Esophagus squamous epithelium (tissue), 5 donors: ENCODE measurements at places on chromosomes 2 and 18.

- DNase-seq: no peak
These were observed 208.8 kb upstream of the SALL3 start for GRCh38 chr18:78770823-78771139.

- DNase-seq: no peak
These were observed 6.7 kb upstream of the SEC11C start for GRCh38 chr18:59132810-59133465.

- no peak for DNase-seq
These were observed 151.4 kb upstream of the EPAS1 start for GRCh38 chr2:46145840-46146239.

GRCh38 chr2:126656431-126657147 is 631 bp downstream of the GYPC start:
- no peak for DNase-seq

- DNase-seq: no peak
These were observed 1.6 kb downstream of the OSR1 start for GRCh38 chr2:19356545-19357401.

DNA sequence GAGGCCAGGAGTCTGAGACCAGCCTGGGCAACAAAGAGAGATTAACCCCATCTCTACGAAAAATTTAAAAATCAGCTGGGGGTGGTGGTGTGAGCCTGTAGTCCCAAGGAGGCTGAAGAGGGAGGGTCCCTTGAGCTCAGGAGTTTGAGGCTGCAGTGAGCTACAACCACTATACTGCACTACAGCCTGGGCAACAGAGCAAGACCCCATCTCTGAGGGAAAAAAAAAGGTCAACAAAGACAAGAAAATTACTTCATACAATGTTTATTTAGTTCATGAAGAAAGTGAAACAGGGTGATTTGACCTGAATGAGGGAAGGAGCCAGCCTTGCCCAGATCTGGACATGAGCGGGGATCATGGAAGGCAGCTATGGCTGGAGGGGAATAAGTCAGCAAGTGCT is 59.1 kb downstream of the TMEM163 start:
- no peak for DNase-seq

- DNase-seq: no peak
These were observed 17.9 kb upstream of the IL18R1 start for GRCh38 chr2:102337481-102338386.

DNA sequence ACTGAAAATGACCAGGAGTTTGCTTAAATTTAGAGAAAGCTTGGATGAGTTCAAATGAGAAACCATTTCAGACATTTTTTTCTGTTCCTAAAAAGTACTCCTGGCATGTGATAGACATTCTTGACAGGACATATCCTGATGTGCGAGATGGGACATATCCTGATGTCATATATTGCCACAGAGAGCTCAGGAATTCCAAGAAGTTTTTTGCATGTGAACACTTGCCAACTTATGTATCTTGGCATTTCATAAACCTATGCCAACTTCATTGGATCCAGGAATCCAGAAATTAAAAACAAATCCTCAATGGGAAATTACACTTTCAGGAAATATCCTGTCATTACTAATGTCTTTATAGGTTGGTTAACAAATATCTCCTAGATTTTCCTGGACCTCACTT is 2.9 kb upstream of the SERPINB3 start:
- DNase-seq: no peak

- DNase-seq: no peak
These were observed 181.4 kb downstream of the OSR1 start for GRCh38 chr2:19176977-19177376.

DNA sequence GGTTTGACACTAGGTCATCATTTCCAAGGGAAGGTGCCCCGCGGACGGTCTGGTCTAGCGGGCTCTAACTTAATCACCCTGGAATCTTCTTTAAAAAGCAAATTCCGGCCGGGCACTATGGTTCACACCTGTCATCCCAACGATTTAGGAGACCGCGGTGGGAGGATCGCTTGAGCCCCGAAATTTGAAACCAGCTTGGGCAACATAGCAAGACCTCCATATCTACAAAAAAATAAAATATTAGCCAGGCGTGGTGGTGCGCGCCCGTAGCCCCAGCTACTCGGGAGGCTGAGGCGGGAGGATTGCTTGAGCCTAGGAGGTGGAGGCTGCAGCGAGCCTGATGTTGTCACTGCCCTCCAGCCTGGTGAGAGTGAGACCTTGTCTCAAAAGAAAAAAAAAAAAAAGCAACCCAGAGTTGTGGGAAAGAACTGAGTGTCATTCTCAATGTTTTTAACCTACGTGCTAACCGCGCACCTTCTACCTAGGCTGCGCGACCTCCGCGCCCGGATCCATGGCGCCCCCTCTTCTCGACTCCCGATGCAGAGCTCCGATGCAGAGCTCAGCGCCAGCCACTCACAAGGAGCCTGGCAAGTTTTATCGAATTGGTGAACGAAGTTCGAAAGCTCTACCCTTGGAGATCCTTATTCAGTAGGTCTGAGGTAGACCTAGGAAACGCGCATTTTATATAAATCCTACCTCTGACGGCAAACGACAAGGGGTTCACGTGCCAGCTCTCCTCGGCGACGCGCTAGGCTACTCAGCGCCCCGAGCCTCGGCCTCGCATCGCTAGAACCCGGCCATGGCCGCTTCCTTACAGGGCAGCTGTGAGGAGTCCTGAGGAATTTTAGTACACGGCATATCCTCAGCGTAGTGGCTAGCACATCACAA is 888 bp upstream of the TWSG1 start:
- DNase-seq: peak; percentile 28

GRCh38 chr18:79496978-79497637 is 101.4 kb downstream of the NFATC1 start:
- DNase-seq: no peak

GRCh38 chr18:27887287-27887686 is 289.6 kb downstream of the CDH2 start:
- no peak for DNase-seq

DNA sequence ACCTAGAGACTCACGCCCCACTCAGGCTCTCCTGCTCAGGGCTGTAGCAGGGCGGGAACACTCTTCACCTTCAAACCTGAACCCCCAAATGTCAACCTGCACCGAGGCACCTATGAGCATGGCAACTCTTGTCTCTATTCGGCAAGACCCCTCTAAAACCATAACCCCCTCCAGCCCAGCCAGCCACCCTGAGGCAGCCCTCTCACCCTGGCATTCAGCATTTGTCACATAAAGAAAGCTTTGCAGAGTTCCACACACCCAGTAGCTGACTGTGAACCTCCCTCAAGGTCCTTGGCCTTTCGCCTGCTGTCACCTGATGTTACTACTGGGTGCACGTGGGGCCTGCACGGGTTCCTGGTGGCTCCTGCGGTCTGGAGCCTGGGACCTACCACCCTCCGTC is 97.2 kb upstream of the ALKAL2 start:
- DNase-seq: no peak

GRCh38 chr2:124025171-124025580 is at the start of gene CNTNAP5:
CNTNAP5 (plus strand) TSS chr2:124025287; CDS start chr2:124025651, 364 bp downstream.
- DNase-seq: no peak

DNA sequence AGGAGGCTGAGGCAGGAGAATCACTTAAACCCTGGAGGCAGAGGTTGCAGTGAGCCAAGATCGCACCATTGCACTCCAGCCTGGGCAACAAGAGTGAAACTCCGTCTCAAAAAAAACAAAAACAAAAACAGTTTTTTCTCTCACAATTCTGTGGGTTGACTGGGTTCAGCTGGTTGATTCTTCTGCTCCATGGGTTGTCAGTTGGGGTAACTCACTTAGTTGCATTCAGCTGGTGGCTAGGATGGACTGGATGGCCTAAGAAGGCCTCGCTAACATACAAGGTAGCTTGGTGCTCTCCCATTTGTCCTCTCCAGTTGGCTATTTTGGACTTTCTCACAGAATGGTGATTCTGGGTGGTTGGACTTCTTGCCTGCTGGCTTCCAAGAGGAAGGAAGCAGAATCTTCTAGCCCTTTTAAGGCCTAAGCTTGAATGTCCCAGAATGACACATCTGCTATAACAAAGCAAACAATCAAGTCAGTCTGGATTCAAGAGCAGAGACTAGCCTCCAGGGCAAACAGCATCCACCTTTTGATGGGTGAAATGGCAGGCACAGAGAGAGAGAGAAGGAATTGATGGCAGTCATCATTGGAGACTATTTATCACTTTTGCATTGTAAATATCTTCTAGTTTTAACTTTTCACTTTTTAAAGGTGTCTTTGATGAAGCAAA is 17.9 kb downstream of the LAMA3 start:
- DNase-seq: no peak

DNA sequence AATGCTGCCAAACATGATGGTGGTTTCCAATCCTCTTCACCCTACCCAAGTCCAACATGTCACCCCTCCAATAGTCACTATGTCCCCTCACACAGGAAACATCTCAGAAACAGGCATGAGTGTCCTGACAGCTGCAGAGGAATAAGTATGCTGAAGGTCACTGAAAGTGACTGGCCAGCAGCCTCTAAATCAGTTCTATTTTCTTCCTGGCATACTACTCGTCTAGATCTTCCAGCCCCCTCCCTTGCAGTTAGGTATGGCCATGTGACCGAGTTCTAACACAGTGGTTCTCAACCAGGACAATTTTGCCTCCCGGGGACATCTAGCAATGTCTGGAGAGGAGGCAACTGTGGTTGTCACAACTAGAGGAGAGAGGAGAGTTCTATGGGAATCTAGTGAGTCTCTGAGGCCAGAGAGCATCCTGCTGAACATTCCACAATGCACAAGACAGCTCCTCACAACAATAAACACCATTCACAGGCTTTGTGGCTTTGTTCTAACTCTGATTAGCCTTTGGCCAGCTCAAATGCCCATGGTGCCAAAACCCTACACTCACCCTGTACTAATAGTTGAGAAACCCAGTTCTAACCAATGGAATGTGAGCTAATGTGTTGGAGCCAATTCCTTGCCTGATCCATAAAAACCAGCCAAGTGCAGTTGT is 12.6 kb upstream of the ID2 start:
- DNase-seq: no peak

- DNase-seq: no peak
These were observed 27.9 kb downstream of the FABP1 start for GRCh38 chr2:88099798-88100488.

DNA sequence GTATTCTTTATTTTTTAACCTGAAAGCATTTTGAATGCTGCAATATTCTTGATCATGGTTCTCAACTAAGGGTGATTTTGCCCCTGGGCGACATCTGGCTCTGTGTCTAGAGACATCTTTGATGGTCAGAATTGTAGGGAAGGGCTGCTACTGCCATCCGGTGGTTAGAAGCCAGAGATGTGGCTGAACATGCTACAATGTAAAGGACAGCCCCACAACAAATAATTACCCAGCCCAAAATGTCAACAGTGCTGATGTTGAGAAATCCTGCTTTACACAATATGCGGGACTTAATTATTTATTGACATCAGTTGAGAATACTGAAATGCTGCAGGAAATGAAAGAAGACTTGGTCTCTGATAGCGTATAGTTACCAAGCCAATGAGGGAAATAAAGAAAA is 37.5 kb upstream of the SERPINB2 start:
- DNase-seq: no peak

GRCh38 chr2:100588071-100588786 is 25.4 kb downstream of the PDCL3 start:
- no peak for DNase-seq

GRCh38 chr18:58276789-58277739 is 233.0 kb downstream of the NEDD4L start:
- no peak for DNase-seq

DNA sequence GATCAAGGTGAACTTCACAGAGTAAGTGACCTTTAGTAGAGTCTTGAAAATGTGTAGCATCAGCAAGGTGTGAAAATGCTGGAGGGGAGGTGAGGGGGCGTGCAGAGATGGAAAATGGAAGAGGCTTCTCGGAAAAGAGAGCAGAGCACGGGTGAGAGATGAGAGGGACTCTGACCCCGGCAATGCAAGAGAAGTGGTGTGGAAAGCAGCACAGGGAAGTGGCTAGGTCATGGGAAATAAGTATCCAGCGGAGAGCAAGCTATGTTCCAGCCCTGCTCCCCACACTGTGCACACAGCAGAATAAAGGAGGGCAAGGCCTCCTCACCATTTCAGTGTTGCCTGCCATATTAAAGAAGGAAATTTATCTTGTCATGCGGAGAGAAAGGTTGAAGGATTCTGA is 241.7 kb upstream of the DOK6 start:
- DNase-seq: no peak

DNA sequence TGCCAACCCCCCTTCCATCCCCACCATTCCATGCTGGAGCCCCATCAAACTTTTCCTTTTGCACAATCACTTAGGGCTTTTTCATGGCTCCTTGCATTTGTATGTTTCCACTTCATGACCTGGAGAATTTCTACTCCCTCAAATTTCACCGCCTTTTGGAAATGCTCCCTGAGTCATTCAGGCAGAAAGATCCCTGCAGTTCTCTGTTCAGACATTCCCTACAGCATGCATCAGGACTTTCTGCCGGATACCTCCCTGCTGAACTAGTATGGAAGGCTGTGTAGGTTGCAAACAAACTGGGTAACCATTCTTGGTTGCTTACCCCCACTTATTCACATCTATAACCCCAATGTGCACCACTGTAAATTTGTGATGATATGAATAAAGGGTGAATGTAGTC is 389.6 kb upstream of the CELF4 start:
- DNase-seq: no peak

GRCh38 chr2:236856848-236857235 is 228.8 kb upstream of the COPS8 start:
- DNase-seq: no peak

GRCh38 chr2:191304939-191305875 is 60.0 kb downstream of the MYO1B start:
- no peak for DNase-seq

GRCh38 chr2:220717283-220717682 is 854.8 kb downstream of the EPHA4 start:
- no peak for DNase-seq

- no peak for DNase-seq
These were observed 89.7 kb downstream of the FARSB start for GRCh38 chr2:222566229-222566628.

- no peak for DNase-seq
These were observed 103.8 kb downstream of the EPHA4 start for GRCh38 chr2:221468317-221468716.

- no peak for DNase-seq
These were observed 53.2 kb upstream of the GPR45 start for GRCh38 chr2:105188343-105188742.

DNA sequence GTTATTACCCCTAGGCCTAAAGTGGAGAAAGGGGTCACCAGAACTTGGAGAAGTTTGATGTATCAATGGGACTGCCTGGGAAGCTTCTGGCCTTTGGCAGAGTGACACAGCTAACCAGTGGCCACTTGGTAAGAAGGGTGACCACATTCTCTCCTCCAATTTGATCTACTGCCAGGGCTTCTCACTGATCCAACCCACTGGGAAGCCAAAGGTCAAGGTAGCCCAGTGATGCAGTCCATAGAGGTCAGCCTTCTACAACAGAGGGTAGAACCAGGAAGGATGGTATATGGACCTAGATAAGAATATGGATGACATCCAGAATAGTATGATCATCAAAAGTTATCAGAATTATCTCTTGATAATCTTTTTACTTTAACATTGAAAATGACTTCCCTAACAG is 493.6 kb downstream of the NYAP2 start:
- no peak for DNase-seq

GRCh38 chr2:119367472-119368099 is 809 bp downstream of the DBI start:
- DNase-seq: no peak

GRCh38 chr18:2979129-2979528 is 33.8 kb downstream of the LPIN2 start:
- DNase-seq: no peak

- no peak for DNase-seq
These were observed 287.3 kb upstream of the HS6ST1 start for GRCh38 chr2:128605931-128606330.
